Mesendoderm (in vitro differentiated cells): ENCODE measurements at places on chromosomes 2 and 18.

GRCh38 chr2:99989905-99990304 is 152.5 kb downstream of the AFF3 start:
- no peak for DNase-seq

DNA sequence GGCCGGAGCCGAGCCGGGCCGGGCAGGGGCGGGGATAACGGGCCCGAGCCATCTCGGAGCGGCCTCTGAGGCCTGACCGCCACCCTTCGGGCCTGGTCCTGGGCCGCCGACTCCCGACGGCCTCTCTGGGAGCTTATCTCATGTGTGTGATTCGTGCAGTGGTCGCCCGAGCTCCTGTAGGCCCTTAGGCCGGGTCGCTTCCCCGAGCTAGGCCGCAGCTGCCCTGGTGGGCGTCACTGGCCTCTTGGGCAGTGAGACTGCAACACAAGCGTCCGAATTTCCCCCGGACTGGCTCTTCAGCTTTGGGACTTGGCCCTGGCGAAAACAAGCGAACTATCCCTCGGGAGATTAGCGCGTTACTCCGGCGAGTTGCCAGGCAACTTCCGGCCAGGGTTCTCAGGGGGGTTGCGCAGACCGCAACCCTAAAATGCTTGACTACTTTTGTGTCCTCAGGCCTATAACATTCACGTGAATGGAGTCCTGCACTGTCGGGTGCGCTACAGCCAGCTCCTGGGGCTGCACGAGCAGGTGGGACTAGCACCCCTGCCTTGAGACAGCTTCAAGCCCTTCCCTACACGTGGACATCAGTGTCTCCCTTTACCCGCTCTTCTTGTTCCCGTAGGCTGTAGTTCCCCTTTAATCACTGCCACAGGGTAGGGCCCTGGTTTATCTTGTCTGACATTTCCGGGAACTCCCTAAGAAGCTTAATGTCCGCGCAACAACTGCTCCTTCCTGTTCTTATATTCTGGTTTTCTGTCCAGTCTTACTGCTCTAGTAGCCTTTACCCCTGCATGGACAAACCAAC is 602 bp downstream of the SNX17 start:
- peak; percentile 56 for DNase-seq

DNA sequence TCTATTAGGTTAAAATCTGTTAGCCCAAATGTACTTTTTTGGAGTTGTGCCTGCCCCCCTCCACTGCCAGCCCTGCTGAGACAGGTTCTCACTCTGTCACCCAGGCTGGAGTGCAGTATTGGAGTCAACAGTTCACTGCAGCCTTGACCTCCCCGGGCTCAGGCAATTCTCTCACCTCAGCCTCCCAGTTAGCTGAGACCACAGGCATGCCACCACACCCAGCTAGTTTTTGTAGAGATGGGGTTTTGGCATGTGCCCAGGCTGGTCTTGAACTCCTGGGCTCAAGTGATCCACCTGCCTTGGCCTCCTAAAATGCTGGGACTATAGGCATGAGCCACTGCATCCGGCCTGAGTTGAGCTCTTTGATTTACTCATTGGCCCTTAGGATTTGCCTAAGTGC is 110.7 kb downstream of the ICA1L start:
- no peak for DNase-seq

DNA sequence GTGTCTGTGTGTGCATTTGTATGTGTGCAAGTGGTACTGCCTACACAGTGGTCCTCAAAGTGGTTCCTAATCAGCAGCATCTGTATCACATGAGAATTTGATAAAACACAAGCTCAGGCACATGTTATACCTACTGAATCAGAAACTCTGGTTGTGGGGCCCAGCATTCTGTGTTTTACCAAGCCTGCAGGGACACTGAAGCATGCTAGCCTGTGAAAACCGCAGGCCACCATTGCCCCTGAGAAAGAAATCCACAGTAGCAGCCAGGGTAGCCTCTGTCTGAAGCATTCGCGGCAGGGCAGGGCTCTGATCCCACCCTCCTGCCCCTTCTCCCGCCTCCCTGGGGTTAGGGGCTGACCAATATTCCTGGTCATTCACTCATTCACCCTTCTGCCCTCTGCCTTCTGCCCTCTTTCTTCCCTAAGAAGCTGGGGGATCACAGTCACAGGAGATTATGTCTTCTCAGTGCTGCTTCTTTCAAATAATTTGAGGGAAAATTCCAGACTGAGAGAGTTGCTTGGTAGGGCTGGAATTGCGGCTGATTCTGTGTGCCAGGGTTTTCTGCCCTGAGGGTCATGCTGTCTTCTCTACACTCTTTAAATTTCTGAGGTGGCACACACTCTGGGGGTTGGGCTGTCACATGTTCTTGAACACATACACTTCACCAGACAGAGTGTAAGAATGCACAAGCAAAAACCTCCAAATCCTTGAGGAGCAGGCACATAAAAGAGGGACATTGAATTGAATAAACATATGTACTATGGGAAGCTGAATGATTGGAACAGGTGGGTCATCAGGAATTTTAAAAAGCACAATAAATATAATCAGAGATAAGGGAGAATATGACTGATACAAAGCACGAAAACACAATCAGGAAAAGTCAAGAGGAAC is 126.6 kb upstream of the SEC11C start:
- DNase-seq = no peak

DNA sequence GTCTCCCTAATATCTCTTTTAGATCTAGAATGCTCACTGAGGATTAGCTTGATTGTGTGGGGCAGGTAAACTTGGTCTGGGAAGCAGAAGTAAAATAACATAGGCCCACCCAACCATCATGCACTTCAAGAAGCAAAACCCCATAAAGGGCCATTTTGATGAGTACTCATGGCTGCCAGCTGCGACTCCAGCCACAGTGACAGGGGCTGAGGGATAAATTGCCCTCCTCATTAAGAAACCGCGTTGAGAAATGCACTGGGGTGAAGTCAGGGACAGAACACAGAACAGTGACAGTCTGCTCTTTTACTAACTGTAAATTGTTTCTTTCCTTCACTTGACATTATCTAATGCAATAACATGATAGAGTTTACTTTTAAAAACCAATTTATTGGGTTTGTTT is 60.2 kb downstream of the RND3 start:
- peak; percentile 46 for DNase-seq

DNA sequence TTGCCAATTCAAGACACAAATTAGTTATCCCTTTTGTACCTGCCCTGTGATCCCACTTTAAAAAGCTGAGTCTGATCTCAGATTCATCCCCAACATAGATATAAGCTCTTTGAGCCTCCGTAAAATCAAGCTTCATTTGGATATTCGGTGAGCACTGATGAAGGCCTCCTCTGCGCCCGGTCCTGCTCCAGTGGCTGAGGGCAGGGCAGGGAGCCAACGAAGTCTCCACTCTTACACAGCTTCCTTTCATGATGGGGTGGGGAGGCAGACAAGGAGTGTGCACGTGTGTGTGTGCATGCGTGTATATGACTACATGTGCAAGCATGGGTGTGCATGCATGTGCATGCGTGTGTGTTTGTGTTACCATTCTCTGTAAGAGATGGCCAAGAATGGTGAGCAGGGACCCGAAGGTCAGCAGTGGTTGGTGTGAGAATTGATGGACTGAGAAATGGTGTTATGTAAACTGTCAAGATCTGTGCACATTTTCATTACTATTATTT is 43.6 kb downstream of the IL1RL2 start:
- no peak for DNase-seq
